ENCODE measurements at places on chromosomes 7 and 10. TPM values are rescaled to one million over a fixed set of nuclear protein-coding genes. Genes with fewer than 3 reads are reported as not detected.

- no peak for DNase-seq
These were observed 40.6 kb downstream of the LDB3 start for GRCh38 chr10:86708783-86709380.

DNA sequence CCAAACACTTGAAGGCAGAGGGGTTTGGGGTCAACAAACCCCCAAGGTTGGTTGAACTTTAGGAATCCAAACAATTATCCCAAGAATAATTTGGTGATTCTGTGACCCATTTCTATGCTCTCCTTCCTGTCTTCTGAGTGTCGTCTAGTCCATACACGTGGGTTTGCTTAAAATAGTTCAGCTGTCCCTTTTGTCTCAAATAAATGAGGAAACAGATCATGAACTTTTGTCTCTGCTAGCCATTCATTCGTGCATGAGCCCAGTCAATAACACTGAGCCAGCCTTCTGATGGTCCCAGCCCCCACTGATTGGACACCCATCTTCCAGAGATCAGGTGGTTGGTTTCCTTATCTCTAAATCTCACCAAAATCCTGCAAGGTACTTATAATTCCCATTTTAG lies 255.4 kb downstream of the PRPF18 start:
- DNase-seq: no peak

- no peak for DNase-seq
These were observed 159.8 kb upstream of the ITGB1 start for GRCh38 chr10:33117816-33118215.

DNA sequence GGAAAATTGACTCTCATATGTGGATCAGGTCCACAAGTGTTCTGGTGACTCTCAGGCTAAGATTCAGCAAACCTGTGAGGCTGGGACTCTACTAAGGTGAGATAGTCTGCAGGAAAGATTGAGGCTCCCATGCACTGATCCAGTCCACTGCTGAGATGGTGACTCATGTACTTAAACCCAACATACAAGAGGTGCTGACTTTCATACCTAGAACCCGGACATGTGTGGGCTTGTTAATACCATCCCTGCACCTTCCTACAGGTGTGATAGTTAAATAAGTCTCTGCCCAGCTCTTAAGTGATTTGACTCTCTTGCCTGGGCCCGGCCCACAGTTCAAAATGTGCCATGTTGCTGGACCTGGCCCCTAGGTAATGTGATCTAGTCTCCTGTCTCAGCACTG lies 27.1 kb upstream of the ZNF107 start:
- no peak for DNase-seq

GRCh38 chr10:118956802-118957442 lies 72.6 kb upstream of the NANOS1 start:
- peak; percentile 25 for DNase-seq

GRCh38 chr10:127999297-128000129 lies 92.6 kb downstream of the PTPRE start:
- DNase-seq: no peak

- DNase-seq: peak; percentile 58
These were observed 24.3 kb upstream of the ZRANB1 start for GRCh38 chr10:124917428-124918190.

GRCh38 chr10:30055226-30055662 lies 4.1 kb downstream of the JCAD start:
- no peak for DNase-seq

Gene CACUL1
- 59.5 TPM for total RNA-seq

Gene TUBAL3
- total RNA-seq: 0.18 TPM
